ENCODE measurements at places on chromosomes 12 and 14.

- no peak for DNase-seq
These were observed 562 bp downstream of the PAN2 start for GRCh38 chr12:56333197-56333678.

GRCh38 chr12:91225316-91225715, 42.7 kb upstream of the DCN start:
- DNase-seq: no peak

DNA sequence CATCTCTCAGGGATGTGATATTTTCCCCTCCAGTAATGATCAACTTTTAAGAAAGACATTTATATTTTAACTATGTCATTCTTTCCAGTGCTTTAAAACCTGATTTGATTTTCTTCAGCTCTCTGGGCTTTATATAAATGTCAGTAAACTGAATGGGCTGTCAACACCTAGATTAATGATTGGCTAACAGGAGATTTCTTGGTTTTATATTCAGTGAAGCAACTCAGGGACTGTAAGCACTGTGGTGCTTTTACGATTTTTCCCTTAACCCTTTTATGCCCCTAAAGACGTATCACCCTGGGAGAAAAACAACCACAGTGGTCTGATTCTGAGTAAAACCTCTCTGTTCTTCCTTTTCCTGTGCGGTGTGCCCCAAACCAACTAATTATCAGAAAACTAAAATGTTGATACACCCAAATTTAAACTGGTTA, 38.0 kb downstream of the PTGER2 start:
- no peak for DNase-seq

DNA sequence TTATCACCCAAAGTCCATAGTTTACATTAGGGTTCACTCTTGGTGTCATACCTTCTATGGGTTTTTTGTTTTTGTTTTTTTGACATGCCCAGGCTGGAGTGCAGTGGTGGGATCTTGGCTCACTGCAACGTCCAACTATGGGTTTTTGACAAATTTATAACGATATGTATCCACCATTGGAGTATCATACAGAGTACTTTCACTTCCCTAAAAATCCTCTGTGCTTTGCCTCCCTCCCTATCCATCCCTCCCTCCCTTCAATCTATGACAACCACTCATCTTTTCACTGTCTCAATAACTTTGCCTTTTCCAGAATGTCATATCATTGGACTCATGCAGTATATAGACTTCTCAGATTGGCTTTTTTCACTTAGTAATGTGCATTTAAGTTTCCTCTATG, 139.0 kb upstream of the CCDC198 start:
- no peak for DNase-seq

DNA sequence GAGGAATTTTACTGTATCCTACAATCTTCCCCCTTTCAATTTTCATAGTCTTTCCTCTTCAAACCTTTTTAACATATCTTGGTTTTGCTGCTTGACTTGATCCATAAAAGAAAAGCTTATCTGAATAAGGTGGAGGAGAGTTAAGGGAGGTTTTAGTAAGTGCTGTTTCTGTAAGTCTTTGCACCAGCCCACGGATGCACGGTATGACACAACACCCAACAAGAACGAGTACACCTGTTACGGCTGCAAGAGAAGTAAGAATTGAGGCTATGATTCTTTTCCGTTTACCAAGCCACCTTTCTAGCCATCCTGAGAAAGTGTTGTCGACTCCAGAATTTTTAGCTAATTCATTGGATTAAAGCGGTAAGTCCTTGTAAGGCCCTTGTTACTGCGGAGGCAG, 26.1 kb upstream of the CPNE8 start:
- no peak for DNase-seq

GRCh38 chr12:6347367-6348338, 5.8 kb upstream of the TNFRSF1A start:
- DNase-seq: no peak

DNA sequence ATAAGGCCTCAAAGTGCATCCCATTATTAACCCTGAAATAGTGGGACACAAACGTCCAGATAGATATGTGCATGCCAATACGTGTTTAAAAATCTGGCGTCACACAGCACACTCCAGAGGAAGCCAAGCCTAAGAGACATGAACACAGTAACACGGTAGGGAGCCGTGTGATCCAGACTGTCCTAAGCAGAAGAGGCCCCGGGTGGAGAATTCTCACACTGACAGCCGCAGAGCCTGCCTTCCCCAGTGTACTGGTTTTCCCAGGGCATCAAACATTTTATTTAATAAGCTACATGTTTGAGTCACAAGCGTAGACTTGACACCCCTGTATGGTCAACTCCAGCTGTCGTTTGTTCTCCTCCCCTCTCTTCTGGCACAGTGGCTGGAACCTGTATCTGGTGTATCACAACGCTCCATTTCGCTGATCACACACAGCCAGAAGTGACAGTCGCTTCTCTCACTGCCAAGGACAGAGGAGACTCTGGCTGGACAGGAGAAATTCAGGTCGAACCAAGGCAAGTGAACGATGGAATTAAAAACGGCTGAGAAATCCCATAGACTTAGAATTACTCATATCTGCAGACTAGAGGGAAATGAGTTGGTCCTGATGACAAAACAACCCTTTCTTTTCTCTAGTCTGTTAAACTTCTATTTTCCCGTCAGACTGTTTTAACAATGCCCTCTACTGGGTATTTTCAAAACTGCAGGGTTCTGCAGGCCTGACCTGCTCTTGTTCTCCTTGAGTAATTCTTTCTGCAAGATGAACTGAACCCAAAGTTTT, 359.9 kb downstream of the RGS6 start:
- DNase-seq: peak; percentile 14

- peak; percentile 64 for DNase-seq
These were observed 39.3 kb downstream of the CCDC177 start for GRCh38 chr14:69535230-69535848.

GRCh38 chr14:34302654-34303053, 159.4 kb downstream of the SPTSSA start:
- DNase-seq: no peak

GRCh38 chr14:92525322-92526095, 11.9 kb downstream of the RIN3 start:
- no peak for DNase-seq

DNA sequence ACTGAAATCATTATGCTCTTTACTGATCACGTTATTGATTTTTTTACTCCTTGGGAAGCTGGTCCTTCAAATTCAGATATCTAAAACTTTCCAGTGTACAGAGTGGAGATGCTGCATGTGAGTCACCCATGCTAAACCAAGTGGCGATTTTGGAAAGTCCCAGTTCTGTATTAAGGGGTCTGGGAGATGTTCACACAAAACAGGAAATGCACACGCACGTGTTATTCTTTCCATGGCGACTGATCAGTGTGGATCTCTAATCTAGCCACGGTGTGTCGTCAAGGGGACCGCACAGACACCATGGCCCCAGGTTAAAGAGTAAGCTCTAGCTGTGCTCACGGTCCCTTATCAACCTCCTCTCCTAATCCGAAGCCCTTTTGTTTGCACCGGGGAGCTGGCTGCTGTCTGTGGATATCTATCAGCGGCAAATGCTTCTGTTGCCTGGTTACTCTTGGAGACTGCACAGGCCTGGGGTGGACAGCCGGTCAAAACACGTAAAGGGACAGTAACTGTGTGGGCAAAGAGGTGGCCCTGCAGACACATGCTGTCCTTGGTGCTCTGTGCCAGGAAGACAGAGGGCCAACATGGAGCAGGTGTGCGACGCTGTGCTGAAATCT, 96.6 kb downstream of the RIMBP2 start:
- DNase-seq: no peak

DNA sequence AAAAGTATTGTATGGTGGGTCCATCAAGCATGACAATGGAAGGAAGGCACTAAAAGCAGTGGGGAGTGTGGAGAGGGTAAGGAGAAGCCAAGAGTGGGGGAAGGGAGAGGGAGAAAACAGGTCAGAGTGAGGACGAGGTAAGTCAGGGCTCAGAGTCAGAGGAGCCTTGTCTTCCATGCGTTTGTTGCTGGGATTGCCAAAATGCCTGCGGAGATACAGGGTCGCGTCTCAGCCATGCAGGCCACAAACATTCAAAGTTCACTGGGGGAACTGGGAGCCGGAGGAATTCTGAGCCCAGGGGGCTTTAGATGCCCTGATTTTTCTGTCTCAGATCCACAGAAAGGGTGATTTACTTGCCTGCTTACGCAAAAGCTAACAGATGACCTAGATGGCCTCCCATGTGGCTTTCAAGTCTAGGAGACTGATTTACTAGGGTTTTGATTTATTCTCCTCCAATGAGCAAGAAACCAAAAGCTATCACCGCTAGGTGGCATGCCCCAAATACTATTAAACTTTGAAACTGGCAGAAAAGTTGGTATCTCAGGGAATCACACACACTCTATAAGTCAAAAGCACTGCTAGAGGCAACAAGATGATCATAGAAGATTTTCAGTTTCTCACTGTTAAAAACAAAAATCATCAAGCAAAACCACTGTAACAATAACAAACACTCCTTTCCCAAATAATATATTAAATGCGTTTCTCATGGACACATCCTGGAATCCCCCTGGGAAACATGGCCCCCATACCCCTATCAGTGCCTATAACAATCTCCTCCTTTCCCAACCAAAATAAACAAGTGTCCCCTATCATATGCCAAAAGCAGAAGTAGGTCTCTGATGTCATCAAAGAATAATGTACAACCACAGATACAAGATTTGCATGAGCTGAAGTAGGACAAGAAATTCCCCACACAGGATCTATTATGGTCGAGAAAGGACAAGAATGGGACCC, 26.6 kb upstream of the MDM1 start:
- DNase-seq: no peak

GRCh38 chr14:82655770-82656169, 1122.1 kb upstream of the SEL1L start:
- DNase-seq: no peak

GRCh38 chr14:86933958-86934595, 1058.9 kb downstream of the GALC start:
- DNase-seq: no peak

DNA sequence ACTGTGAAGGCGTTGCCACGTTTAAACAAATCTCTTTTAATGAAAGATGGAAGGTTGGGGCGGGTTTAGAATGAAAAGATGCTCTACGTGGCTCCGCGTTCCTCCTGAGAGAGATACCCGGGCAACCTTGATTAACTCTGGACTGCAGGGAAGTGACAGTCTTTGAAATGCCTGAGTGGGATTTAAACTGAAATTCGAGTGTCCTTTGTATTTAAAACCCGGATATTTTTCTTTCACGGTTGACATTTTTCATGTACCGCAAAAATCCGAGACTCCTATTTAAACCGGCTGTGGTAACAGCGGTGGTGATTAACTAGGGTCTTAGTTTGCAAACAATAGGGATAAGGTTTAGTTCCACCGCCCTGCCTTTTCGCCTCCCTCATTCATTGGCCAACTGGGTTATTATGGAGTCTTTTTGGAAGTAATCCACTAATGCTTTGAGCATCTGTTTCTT, 707 bp downstream of the G2E3 start:
- peak; percentile 18 for DNase-seq

DNA sequence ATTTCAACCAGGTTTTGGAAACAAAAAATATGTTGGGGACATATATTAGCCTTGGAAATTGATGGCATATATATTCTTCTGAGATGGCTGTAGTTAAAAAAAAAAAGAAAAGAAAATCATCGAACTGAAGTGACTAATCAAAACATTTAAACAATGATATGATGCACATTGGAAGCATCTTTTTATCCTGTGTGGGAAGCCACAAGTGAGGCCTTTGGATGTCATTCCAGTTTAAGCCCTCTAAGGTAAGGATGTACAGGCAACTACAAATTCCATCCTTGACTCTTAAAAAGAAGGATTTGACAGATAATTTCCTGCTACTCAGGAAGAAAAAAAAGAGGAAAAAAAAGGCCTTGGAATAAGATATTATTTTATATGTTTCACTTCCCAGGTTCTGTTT, 9.6 kb upstream of the PTPRB start:
- no peak for DNase-seq

- DNase-seq: no peak
These were observed 135.0 kb downstream of the ANO6 start for GRCh38 chr12:45350861-45351260.

Measured in COR-L47 (cell line).